ENCODE measurements at places on chromosomes 12 and 14.

DNA sequence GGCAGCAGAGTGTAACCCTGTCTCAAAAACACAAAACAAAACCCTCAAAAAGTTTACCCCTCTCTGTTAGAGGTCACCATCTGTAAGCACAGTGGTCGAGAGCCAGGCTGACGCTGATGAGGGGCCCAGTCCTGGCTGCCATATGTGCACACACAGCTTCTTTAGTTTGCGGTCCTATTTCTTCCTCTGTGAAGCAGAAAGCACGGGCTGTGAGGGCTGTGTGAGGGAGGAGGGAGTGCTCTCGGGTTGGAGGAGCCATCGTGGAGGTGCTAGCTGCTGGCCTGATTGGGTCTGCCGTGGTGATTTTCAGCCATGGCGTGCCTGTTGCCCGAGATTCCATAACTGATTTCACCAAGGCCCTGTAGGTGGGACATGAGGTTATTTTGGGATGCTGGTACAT, 3.5 kb downstream of the ULK1 start:
- no peak for DNase-seq

DNA sequence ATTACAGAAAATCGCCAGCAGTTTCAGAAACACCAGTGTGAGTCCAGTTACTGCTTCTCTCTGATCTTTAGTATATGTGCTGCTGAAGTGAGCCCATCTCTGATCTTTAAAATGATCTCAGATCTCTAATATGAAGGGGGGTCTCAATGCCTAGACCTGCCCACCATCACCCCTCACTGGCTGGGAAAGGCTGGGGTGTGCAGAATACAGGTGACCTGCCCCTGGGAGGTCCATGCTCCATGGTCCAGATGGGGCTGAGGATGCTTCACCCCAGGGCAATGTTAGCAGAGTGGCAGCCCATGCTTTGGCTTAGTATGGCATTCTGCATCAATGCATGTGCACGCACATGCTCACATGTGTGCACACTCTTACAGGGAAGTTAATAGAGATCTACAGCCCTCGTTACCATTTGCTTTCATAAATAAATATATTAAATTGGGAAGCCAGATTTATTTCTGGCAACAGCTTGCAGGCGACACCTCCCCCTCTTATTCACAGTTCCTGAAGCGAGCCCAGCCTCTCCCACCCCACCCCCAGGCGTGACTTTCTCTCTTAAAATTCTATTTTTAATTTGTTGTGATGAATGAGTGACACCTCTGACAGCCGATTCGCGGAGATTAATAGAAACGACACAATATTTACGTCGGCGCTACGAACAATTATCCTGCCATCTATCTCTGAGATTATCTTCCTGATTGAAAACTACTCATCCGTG, 104.7 kb upstream of the ESRRB start:
- DNase-seq = no peak

GRCh38 chr14:75479770-75480600, 42.3 kb upstream of the BATF start:
- DNase-seq = no peak

DNA sequence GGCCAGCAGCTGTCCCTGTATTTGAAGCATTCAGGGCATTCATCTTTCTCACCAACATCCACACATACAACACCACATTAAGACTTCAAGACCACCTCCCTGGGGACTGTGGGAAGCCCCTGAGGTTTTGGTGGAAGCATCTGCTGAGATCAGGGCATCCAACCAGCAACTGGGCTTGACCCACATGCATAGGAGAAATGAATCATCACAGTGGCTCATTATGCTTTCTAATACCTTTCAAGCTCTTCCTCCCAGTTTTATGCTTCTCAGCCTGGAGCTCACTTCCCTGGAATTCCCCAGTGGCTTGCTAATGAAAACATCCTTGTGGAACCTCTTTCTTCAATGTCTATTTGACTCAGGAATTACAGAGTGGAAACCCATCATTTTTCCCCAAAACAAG, 21.4 kb upstream of the CMKLR1 start:
- DNase-seq = peak; percentile 40

DNA sequence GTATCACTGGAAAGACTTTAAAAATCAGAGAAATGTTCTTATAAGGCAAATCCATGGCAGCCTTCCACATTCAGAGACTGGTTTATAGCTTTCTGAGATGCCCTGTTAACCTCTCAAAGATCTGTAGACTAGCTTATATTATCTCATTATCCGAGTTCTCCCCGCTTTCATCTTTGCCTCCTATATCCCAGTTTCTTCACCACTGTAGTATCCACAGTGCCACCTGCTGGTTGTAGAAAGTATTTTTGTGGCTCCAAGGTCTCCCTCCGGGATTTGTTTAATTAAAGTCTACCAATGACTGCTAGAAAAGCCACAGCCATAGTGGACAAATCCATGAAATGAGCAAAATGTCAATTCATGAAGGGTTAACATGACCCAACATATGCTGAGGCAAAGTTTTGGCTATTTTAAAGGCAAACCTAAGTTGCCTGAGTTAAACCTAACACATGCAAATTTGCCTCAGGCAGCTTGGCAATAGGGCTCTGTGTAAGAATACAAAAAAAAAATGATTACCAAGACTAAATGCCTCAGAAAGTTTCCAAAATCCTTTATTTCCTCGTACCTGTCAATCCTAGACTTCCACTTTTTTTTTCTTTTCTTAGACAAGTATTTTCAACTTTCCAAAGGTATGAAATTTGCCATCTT, 218.8 kb upstream of the BMP4 start:
- peak; percentile 23 for DNase-seq

- no peak for DNase-seq
These were observed 35.7 kb downstream of the NRDE2 start for GRCh38 chr14:90295870-90296516.

GRCh38 chr12:94202245-94203180, 54.1 kb downstream of the PLXNC1 start:
- no peak for DNase-seq

Data from MG63 (cell line).